Hematopoietic multipotent progenitor cell (in vitro differentiated cells): ENCODE measurements at places on chromosomes 7 and 10. TPM values are rescaled to one million over a fixed set of nuclear protein-coding genes. Genes with fewer than 3 reads are reported as not detected.
A peak's percentile ranks its signal among the peaks of the same experiment; 100 is the strongest.

GRCh38 chr7:51606601-51607154 lies 290.1 kb upstream of the COBL start:
- DNase-seq = no peak

DNA sequence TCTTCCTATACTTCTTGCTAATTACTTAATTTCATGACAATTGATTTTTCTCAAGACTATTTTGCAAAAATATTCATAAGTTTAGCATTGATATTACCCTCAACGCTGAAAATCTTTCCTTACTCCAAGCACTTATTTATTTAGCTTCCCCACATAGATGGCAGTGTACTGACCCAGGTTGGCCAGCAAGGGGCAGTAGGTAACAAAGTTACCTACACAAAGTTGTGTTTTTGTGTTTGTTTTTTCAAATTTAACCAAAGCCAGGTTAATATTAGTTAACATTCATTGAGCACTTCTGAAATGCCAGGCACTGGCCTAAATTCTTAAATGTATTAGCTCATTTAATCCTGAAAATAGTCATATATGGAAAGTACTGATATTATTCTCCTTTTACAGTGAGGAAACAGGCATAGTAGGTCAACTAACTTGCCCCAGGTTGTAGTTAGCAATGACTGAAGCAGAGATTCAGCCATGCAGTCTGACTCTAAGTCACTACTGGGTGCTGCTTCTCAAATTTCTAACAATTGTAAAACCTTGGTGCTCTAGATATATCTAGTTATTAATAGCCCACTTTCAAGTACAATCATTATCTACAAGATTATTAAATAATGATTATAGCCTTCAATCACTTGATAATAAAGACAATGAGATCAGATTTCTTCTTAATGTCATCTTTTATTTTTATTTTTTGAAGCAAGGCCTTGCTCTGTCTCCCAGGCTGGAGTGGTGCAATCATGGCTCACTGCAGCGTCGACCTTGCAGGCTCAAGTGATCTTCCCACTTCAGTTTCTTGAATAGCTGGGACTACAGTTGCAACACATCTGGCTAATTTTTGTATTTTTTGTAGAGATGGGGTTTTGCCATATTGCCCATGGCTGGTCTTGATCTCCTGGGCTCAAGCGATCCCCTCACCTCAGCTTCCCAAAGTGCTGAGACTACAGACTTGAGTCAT lies 5.8 kb upstream of the GGCT start:
- no peak for DNase-seq

DNA sequence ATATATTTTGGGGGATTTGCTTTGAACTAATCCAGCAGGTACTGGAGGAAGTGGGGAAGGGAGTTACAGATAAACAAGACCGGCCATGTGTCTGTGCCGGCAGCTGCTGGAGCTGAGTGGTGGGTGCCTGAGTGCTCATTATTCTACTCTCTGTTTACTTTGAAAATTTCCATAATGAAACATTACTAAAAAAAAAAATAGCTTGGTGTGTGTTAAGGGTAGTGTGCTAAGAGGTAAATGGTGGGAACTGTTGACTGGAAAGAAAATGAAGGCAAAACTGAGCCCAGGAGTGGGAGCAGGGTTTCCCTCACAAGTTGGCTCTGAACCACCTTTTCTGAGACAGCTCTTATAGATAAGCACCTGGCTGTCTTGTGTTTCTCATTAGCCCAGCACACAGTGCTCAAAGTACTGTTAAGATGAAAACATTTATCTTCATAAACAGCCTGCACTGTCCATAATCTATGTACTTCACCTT lies 50.6 kb downstream of the PARD3 start:
- DNase-seq = no peak

GRCh38 chr7:83646027-83646426 lies 2.9 kb downstream of the SEMA3E start:
- DNase-seq = no peak

GRCh38 chr7:42913591-42913990 lies 1.7 kb upstream of the C7orf25 start:
- no peak for DNase-seq

GRCh38 chr7:47473499-47474210 lies 108.3 kb downstream of the TNS3 start:
- no peak for DNase-seq

- DNase-seq = no peak
These were observed 32.1 kb upstream of the GTF2I start for GRCh38 chr7:74625446-74625845.

- no peak for DNase-seq
These were observed 1.1 kb downstream of the BAZ1B start for GRCh38 chr7:73520673-73521635.

DNA sequence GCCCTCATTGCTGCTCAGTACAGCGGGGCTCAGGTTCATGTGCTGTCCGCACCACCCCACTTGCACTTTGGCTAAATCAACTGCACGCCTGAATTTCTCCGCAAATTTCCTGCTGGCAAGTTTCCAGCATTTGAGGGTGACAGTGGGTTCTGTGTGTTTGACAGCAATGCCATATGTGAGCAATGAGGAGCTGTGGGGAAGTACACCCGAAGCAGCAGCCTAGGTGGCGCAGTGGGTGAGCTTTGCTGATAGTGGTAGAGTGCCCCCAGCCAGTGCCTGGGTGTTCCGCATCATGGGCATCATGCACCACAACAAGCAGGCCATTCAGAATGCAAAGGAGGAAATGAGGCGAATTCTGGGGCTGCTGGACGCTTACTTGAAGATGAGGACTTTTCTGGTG lies 103.9 kb upstream of the POT1 start:
- no peak for DNase-seq

DNA sequence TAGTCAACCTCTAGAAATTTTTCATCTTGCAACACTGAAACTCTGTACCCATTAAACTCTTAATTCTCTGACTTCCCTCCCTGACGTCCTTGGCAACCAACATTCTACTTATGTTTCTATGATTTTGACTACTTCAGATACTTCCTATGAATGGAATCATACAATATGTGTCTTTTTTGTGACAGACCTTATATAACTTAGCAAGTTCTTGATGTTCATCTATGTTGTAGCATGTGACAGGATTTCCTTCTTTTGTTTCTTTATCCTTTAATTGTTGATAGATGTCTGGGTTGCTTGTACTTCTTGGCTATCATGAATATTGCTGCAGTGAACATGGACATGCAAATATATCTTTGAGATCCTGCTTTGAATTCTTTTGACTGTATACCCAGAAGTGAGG lies 240.8 kb downstream of the ADK start:
- no peak for DNase-seq

DNA sequence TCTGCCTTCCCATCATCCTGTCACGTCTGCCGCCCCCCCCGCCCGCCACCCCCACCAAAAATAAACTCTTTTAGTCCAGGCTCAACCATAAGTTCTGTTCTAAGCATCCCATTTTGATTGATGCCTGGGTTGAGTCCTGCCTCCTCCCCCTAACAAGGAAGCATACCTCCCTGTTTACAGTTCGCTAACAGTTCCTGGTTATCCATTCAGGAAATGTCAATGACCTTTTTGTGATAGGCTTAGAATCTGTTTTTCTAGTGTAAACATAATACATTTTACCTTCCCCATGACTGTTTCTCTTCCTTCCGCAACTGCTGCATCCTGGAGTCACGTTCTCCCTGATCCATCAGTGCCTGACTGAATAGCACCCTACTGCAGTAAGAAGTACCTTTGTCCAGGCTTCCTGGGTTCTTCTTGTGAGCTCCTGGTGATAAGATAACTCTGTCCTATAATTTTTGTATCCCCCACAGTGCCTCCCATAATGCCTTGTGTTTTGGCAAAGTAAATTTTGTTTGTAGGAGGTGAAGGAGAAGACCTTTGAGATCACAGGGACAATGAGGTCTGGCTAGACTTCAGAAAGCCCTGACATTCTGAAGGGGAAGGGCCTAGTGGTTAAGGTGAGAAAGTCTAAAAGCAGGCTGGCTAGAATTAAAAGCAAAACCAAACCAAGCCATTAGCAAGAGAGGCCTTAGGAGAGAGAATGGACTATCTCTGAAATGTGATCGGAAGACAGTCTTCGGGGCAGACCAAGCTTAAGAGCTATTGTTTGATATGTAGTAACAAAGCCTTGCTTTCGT lies 7.3 kb downstream of the AGFG2 start:
- no peak for DNase-seq

DNA sequence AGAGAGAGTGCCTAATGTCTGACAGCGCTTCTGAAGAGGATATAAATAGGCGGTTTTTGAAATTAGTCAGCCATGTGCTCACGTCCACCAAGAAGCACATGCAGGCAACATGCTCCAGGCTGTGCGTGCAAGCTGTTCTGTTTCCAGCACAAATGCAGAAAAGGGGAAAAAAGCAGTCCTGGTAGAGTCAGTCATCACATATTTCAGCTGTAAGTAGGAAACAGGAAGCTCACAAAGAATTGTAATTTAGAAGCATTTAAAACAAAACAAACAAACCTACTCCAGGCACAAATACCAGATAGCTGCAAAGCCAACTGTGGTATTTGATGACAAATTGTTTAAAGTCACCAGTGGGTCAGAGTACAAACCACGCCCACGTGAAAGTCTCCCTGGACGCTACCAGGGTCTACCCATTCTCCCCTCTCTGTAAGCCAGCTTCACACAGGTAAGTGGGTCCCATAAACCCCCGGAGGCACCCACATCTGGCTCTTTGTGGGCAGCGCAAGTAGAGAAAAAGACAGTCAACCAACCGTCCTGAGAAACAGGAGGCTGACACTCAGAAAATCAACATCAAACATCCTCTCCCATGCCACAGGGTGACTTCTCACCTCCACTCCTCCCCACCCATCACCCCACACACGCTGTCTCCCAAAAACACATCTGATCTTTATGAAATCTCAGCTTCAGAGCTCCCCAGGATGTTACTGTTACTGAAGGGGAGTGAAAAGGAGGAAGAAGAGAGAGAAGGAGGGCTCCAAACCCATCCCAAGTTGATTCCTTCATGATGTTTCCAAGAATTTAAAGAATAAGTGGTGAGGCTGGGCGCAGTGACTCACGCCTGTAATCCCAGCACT lies 186.4 kb downstream of the FAM107B start:
- DNase-seq = no peak

DNA sequence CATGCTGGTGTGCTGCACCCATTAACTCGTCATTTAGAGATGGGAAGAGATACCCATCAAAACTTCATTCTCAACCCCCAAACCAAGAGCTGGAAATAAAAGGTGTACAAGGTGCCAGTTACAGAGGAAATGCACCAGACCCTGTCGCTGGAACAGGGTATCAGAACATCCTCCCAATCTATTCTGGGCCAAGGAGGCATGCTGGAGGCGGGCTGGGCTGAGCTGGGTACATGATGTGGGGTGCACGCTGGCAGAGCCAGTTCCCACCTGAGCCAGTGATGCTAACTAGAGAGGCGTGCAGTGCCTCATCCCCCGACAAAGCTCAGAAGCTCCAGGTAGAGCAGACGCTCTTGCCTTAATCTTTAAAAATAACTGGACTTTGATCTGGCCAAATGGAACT lies 70.1 kb downstream of the NPSR1 start:
- no peak for DNase-seq

- no peak for DNase-seq
These were observed 24.8 kb upstream of the SFMBT2 start for GRCh38 chr10:7435674-7436073.

DNA sequence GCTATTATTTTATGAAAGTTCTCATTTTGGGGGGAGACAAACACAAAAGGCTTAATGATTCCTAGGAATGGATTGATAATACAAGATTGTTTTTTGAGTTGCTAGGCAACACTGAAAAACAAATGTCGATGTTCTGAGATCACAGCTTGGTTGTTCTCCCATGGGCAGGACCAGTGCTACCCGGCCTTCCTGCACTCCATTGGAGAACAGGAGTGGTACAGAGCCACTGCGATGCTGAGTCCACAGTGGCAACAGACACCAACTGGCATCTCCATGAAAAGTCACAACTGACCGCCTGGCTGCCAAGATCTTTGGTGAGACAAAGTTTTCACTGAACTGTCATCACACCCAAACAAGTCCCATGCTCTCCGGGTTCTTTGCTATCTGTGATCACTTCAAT lies 68.9 kb upstream of the NMT2 start:
- DNase-seq = no peak

DNA sequence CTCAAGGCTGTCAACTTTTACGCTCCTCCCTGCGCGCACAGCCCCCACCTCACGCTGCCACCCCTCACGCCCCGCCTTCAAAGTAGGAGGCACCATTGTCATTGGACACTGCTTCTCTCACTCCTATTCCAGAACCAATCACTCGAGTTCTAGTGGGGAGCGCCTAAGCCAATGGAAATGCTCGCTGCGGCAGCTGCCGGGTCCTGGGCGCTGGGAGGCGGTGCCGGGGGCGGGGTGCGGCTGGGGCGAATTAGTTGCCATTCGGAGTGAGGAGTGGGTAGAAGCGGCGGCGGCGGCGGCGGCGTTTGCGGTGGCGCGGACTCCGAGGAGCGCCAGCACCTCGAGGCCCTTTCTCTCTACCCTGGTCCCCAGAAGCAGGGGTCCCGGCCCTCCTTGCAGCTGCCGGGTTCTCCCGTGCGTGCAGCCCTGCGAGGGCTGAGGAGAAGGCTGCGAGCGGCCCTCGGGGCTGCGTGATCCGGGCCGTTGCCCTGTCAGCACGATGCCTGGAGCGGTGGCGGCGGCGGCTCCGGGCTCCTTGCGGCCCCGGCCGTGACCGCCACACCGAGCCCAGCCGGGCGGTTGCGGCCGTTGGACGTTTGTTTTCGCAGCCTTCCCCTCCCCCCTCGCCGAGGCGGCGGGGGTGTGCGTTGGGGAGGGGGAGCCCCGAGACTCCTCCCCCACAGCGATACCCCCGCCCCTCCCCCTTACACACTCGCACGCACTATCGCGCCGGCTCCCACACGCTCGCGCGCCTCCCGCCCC lies at the start of gene GLCCI1:
Gene GLCCI1 (plus strand): TSS at position 253 of the 762 bp plus-strand sequence. CDS start 555 bp downstream, outside the sequence.
- DNase-seq = peak; percentile 82

DNA sequence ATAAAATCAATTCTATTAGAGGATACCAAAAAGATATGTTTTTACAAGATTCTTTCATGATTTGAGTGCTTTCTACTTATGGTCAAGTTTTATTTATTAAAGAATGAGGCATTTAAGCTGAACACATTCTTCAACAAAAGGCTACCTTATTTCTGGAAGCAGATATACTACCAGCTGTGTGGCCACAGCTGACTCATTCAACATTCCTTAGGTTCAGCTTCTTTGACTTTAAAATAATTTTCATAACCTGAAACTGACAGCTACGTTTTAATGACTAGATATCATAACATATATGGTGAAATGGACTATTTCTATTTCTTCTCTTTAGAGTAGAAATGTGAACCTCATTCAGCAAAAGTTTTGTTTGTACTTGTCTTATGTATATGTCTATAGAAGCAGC lies 414.2 kb upstream of the SEMA3C start:
- no peak for DNase-seq

GRCh38 chr7:113835367-113835766 lies 83.4 kb downstream of the PPP1R3A start:
- DNase-seq = no peak

DNA sequence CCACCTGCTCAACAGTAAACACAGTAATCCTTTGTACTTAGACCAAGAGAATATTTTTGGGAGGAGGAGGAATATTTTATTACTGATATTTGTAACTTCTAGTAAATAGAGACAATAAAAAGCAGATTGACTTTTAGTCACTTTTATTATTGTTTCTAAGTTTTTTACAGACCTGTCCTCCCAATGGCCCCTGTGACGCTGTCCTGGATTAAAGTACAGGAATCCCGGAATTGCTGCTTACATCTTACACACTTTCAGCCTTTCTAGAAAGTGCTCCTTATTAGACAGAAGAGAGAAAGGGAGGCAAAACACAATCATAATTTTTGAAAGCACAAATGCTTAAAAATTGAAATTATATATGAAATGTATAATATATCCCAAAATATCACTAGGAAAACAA lies 86.4 kb upstream of the PRKG1 start:
- no peak for DNase-seq

UNCX gene
- not detected for total RNA-seq

AKR1C8 gene
- total RNA-seq = under 0.01 TPM

PRPS1L1 gene
- under 0.01 TPM for total RNA-seq

NAT16 gene
- total RNA-seq = not detected

SHTN1 gene
- total RNA-seq = 0.54 TPM
